ENCODE measurements at places on chromosomes 12 and 14. TPM values are rescaled to one million over a fixed set of nuclear protein-coding genes. Genes with fewer than 3 reads are reported as not detected.

CMA1 gene
- not detected for total RNA-seq

SLC22A17 gene
- total RNA-seq: 23.4 TPM

PKP2 gene
- 5.9 TPM for total RNA-seq

TTC9 gene
- 5.1 TPM for total RNA-seq

HHIPL1 gene
- under 0.01 TPM for total RNA-seq

LMNTD1 gene
- total RNA-seq: not detected

NTN4 gene
- total RNA-seq: under 0.01 TPM

PLEKHG7 gene
- not detected for total RNA-seq

KRT79 gene
- under 0.01 TPM for total RNA-seq

KCNC2 gene
- not detected for total RNA-seq

PTPRB gene
- total RNA-seq: under 0.01 TPM

SLC17A8 gene
- not detected for total RNA-seq

LRTM2 gene
- total RNA-seq: under 0.01 TPM

FAM186B gene
- total RNA-seq: 0.27 TPM

TMEM263 gene
- 16.4 TPM for total RNA-seq

MYF5 gene
- not detected for total RNA-seq

ASCL1 gene
- total RNA-seq: not detected

OR10A7 gene
- total RNA-seq: not detected

LMBR1L gene
- total RNA-seq: 112 TPM

DDX54 gene
- total RNA-seq: 57.4 TPM

PMCH gene
- not detected for total RNA-seq

SLC2A13 gene
- total RNA-seq: 4.0 TPM

NRIP2 gene
- total RNA-seq: not detected

ACOT2 gene
- 54.4 TPM for total RNA-seq

TDG gene
- 11.6 TPM for total RNA-seq

HSPB8 gene
- total RNA-seq: not detected

SERPINA12 gene
- total RNA-seq: not detected

PIWIL1 gene
- total RNA-seq: not detected

OR4E2 gene
- total RNA-seq: under 0.01 TPM

Measured in hematopoietic multipotent progenitor cell (in vitro differentiated cells).